ENCODE measurements at places on chromosomes 13 and 19. TPM values are rescaled to one million over a fixed set of nuclear protein-coding genes. Genes with fewer than 3 reads are reported as not detected.

The CCDC70 gene
- not detected for total RNA-seq

The KLK15 gene
- not detected for total RNA-seq

The CATSPERD gene
- not detected for total RNA-seq

The USP12 gene
- 30.3 TPM for total RNA-seq

The EFNA2 gene
- not detected for total RNA-seq

The IGFL2 gene
- not detected for total RNA-seq

The ZNF534 gene
- total RNA-seq: 1.0 TPM

The OCEL1 gene
- 16.2 TPM for total RNA-seq

The IGFLR1 gene
- total RNA-seq: 6.8 TPM

The TRPM4 gene
- total RNA-seq: 25.8 TPM

The PCSK4 gene
- 2.0 TPM for total RNA-seq

The ZNF841 gene
- total RNA-seq: 26.8 TPM

The OR10H1 gene
- total RNA-seq: not detected

The NECTIN2 gene
- 22.4 TPM for total RNA-seq

The TMEM38A gene
- total RNA-seq: 2.2 TPM

The PCDH17 gene
- total RNA-seq: 2.4 TPM

The NLRP7 gene
- total RNA-seq: not detected

The KCNJ14 gene
- total RNA-seq: 0.66 TPM

The CYP4F2 gene
- not detected for total RNA-seq

The ERICH4 gene
- not detected for total RNA-seq

The TMPRSS9 gene
- total RNA-seq: not detected

The CTXN1 gene
- total RNA-seq: 0.66 TPM

The PAF1 gene
- 29.7 TPM for total RNA-seq

The CEACAM7 gene
- 1.3 TPM for total RNA-seq

The TMEM59L gene
- not detected for total RNA-seq

The MAP4K1 gene
- total RNA-seq: 4.5 TPM

The TSKS gene
- 2.8 TPM for total RNA-seq

The MAMSTR gene
- 0.51 TPM for total RNA-seq

The C2CD4C gene
- 0.51 TPM for total RNA-seq

The LRRC8E gene
- total RNA-seq: 0.68 TPM

The ERVV-1 gene
- total RNA-seq: not detected

The PGLYRP2 gene
- total RNA-seq: not detected

The PPP6R1 gene
- 26.9 TPM for total RNA-seq

The IFNL1 gene
- total RNA-seq: not detected

The PLPPR3 gene
- not detected for total RNA-seq

The ADGRE3 gene
- not detected for total RNA-seq

The ZMYM5 gene
- 20.2 TPM for total RNA-seq

The GGN gene
- not detected for total RNA-seq

The DACT3 gene
- total RNA-seq: 0.68 TPM

The ZNF550 gene
- 7.3 TPM for total RNA-seq

The IQCN gene
- 3.5 TPM for total RNA-seq

The ZNF729 gene
- not detected for total RNA-seq

The CGB2 gene
- total RNA-seq: not detected

The CADM4 gene
- 0.57 TPM for total RNA-seq

The ZNF132 gene
- total RNA-seq: 6.6 TPM

The SLC1A6 gene
- total RNA-seq: not detected

The ZNF320 gene
- 5.3 TPM for total RNA-seq

The TNNI3 gene
- total RNA-seq: not detected

The ZNF578 gene
- total RNA-seq: 1.7 TPM

The IRGC gene
- total RNA-seq: not detected

The SCN1B gene
- 8.5 TPM for total RNA-seq

The LRRC4B gene
- 0.22 TPM for total RNA-seq

The PSG4 gene
- total RNA-seq: not detected

The CBARP gene
- total RNA-seq: not detected

The ARHGAP45 gene
- 50.9 TPM for total RNA-seq

The CEACAM16 gene
- not detected for total RNA-seq

The FGF22 gene
- 2.2 TPM for total RNA-seq

The KLK6 gene
- total RNA-seq: not detected

The APLP1 gene
- not detected for total RNA-seq

Data from subcutaneous adipose tissue (tissue), 4 donors.